ENCODE measurements at places on chromosomes 16 and 17.

GRCh38 chr16:26161461-26162180 is 469.9 kb downstream of the HS3ST4 start:
- no peak for DNase-seq

DNA sequence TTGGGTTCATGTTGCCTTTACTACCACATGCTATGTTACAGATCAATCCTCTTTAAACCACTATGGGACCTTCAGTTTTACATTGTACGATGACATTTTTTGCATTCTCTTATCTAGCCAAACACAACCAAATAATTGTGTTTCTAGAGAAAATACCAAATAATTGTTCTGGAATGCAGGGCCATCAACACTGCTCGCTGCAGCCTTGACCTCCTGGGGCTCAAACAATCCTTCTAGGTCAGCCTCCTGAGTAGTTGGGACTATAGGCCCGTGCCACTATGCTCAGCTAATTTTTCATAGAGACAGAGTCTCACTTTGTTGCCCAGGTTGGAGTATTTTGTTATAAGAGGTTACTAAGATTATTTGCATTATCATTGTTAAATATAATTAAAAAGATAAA is 237.5 kb upstream of the PMFBP1 start:
- DNase-seq, result no peak

DNA sequence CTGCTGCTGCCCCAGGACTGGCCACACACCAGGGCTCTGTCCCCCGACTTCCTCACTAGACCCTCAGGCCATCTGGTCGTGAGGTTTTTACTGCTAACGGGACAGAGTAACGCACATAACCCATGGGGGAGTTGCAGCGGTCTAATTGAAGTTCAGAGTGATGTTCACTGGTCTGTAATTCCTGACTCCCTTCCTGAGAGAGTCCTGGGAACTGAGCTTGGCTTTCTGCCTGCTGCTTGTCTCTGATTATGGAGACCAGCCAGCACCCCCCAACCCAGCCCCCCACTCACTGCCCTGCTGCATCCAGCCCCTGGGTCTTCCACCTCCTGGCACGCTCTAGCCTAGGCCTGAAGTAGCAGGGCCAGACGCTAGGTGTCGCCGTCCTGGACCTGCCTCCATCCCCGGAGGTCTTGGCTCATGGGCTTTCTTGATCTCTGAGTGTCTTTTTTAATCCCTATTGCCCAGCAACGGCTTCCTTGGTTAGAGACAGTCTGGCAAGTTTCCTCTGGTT is 192.9 kb downstream of the CCDC182 start:
- DNase-seq, result no peak

GRCh38 chr17:12230481-12231354 is 210.0 kb downstream of the MAP2K4 start:
- no peak for DNase-seq

- DNase-seq, result no peak
Observed at GRCh38 chr17:18856570-18856915, 1.4 kb upstream of the PRPSAP2 start.

DNA sequence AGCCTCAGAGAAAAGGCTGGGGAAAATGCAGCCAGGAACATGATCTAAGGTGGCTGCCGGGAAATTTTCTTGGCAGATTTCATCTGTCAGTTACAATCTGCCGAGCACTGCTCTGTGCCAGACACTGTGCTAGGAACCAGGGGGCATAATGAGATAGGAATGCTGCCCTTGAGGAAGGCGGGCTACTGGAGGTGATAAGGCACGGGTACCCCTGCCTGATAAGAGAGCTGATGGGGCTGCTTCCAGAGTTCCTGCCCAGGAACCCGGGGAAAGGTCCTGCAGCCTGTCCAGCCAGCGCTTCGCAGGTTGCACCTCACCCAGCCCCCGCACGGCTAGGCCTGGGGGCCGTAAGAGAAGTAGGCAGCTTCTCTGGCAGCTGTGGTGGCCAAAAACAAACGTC is 3.1 kb downstream of the SCNN1G start:
- DNase-seq, result no peak

- no peak for DNase-seq
Observed at GRCh38 chr16:11562411-11562810, 24.3 kb downstream of the LITAF start.

DNA sequence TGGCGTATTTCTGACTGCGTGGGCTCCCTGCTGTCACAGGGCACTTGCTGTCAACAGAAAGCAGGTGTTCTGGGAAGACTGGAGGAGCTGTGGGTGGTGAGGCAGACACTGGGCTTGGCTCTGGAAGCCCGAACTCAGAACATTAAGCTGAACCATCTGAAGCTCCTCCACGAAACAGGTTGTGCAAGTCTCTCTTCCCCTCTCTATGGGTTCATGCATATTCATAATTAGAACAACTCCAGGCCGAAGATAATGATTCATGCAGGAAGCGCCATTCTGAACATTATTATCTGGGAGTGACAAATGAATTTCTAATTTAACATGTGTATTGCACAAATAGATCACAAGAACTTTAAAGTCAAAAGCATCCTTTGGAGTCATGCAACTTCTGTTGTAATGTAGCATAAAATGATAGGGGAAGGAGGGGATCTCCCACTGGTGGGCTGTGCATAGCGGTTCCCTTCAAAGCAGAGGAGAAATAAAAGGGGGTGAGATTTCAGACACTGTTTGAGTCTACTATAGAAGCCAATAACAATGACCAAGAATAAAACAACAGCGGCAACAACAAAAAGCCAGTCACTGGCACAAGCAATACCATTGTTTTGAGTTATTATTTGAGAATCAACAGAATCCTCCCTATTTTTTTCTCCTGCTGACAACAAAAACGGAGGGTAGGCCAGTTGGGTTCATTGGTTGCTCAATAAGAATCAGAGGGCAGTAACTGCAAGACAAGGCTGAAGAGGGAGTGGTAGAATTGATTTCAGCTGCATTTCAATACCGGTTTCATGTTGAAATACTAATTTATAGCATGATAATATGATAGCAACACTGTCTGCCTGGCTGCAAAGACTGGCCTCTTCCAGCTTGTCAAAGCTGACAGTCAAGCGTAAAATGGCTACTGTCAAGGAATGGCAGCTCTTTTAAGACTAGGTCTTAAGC is 407.3 kb downstream of the XYLT1 start:
- DNase-seq, result no peak

GRCh38 chr16:76835779-76836300 is 355.1 kb upstream of the MON1B start:
- no peak for DNase-seq
